ENCODE measurements at places on chromosomes 6 and 20. TPM values are rescaled to one million over a fixed set of nuclear protein-coding genes. Genes with fewer than 3 reads are reported as not detected.
A peak's percentile ranks its signal among the peaks of the same experiment; 100 is the strongest.

DNA sequence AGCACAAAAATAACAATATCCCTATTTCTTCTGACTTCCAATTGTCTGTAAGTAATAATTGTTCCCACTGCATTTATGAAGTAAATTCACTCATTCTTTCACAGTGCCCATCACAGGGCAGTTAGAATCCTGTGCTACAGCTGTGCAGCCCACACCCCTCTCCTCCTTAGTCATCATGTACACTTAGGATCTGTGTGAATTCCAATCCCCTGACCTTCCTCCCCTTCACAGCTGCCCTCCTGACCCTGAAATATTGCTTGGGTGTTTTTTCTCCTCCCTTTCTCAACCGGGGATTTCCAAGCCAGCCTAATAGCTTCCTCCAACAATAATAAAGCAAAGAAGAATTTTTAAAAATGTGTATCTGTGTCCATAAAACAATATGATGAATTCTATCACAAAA is 91.5 kb upstream of the BEND6 start:
- no peak for DNase-seq

The HLA-DOA gene
- 83.3 TPM for total RNA-seq

- no peak for DNase-seq
Observed at GRCh38 chr6:37309692-37310091, 44.1 kb upstream of the RNF8 start.

DNA sequence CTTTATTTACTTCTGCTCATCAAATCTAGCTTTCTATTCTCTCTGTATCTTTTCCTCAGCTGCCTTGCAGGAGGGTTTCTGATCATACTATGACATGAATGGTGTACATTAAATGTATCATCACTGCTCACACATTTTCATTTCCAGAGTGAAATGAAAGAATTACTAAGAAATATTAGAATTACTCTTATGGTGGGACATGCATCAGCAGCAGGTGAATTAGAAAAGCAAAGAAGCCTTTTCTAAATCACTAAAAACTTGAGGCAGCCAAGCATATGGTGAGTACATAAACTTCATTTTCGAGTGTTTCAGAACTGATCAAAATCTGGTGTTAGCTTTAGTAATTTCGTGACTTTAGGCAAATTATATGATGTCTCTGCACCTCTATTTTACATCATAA is 23.6 kb downstream of the IL17A start:
- DNase-seq: no peak

DNA sequence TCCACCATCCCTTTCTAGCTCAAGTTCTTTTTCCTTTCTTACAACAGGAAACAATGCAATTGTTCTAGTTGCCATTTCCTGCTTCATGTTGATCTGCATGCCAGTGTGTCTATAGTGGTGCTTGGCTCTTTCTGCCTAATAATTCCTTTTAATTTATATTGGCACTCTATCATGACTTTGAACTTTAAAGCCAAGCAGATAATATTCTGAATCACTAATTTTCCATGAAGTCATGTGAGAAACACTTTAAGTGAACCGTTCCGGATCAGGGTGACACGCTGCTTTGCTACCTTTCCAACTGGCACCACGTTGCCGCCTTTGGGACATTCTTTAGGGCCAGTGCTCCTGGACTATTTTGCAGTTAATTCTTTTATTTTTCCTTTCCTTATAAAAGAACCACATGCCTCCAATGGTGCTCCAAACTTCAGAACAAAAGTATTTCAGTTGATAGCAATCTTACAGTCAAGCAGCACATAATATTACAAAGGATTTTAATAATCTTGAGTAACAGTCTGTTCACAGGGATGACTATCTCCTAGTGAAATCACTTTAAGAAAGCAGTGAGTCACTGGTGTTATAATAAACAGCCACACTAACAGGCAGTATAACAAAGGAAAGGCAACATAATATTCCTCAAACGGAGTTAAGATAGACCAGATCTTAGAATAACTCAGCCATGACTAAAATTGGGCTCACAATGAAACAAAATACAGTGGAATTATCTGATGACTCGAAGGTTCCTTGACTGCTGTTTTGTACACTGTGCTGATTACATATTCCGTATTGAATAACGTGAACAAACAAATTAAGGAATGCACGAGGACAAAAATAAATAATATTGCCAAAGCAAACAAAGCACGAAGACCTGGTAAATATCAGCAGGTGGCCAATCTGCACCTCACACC is 19.0 kb upstream of the BLOC1S5 start:
- DNase-seq: peak; percentile 35

- no peak for DNase-seq
Observed at GRCh38 chr6:94177429-94177828, 758.1 kb upstream of the EPHA7 start.

- DNase-seq: peak; percentile 16
Observed at GRCh38 chr6:53464927-53465460, 79.9 kb downstream of the GCLC start.

The VARS2 gene
- total RNA-seq: 16.6 TPM

- DNase-seq: no peak
Observed at GRCh38 chr6:148383658-148384368, 41.2 kb downstream of the SASH1 start.

DNA sequence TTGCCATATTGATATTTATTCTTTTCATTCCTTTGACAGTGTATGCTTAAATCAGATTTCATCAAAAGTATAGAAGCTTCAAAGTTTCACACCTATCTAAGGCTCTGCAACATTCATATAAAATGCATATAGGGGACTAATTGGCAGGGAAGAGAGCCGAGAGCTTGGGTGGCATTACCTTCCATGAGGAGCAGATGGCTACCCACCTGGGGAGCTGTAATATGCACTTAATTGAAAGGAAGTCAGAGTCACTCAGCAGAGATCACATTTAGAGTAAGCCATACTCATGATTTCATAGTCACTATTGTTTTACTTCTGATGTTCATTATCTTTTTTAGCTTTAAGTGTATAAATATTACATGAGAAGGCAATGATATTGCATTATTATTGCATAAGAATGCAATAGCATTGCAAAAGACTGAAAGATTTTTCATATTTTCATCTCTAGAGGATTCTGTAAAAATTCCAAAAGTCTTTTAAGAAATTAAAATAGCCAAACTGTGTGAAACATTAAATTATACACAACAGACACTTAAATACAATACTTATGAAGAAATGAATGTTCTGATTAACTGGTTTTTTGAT is 1305.2 kb downstream of the EPHA7 start:
- no peak for DNase-seq
